ENCODE measurements at places on chromosomes 1 and 21.
A peak's percentile ranks its signal among the peaks of the same experiment; 100 is the strongest.

GRCh38 chr21:46504666-46505065 is 46.0 kb downstream of the DIP2A start:
- no peak for DNase-seq

- no peak for DNase-seq
Observed at GRCh38 chr1:211378844-211379243, 52.2 kb downstream of the TRAF5 start.

GRCh38 chr1:61140778-61141177 is 58.4 kb downstream of the NFIA start:
- no peak for DNase-seq

GRCh38 chr1:217181756-217182155 is 449.1 kb downstream of the GPATCH2 start:
- DNase-seq, result no peak

DNA sequence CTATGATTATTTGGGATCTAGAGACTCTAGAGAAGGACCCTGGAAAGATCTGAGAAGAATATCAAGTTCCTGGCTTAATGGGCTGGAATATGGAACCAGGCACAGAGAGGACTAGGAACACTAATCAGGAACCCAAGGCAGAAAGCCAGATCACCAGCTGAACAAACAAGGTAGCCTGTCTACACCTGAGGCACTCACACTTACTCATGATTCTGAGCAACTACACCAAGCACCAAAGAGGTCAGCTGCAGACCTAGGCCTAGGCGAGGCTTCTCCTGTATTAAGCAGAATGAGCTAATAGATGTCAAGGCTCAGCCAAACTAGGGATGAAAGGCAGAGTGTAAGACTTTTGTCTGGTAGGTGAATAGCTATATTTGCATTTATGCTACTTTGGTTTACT is 368.1 kb downstream of the LTN1 start:
- no peak for DNase-seq

DNA sequence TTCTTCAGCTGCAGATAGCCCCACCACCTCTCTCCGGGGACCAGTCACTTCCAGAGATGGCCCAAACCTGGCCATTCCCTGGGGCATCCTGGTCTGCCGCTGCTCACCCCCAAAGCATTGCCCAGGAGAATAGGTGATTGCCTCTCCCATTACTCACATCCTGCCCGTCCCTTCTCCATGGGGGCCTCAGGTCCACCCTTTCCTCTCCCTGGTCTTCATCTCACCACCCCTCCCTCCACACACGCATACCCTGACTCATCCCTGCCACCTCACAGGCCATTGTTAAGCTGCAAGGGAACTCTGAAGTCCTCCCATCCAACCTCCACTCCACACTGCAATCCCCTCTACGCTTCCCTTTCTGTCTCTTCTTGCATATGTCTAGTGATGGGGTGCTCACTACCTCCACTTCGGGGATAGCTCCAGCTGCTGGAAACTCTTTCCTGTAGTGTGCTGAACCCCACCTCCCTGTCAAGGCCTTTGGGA is at the start of gene PLEKHG5:
Gene PLEKHG5 (minus strand): TSS at position 188 of the 483 bp plus-strand sequence. CDS start 14,096 bp downstream, outside the sequence.
- no peak for DNase-seq

DNA sequence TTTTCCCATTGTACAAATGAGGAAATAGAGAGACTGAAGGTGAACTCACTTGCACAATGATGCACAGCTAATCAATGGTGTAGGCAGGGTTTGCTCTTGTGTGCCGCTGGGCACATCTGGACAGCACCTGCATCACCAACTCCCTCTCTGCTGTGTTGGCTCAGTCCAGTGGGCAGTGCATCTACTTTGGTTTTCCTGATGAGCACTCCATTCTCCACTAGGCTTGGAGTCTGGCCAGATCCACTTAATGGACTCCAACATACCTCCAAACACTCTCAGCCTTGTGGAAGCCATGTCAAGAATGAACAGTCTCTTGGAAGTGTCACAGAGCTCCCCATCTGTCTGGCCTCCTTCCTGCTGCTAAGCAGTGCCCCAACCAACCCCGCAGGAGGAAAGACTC is 152.2 kb downstream of the HIVEP3 start:
- no peak for DNase-seq

DNA sequence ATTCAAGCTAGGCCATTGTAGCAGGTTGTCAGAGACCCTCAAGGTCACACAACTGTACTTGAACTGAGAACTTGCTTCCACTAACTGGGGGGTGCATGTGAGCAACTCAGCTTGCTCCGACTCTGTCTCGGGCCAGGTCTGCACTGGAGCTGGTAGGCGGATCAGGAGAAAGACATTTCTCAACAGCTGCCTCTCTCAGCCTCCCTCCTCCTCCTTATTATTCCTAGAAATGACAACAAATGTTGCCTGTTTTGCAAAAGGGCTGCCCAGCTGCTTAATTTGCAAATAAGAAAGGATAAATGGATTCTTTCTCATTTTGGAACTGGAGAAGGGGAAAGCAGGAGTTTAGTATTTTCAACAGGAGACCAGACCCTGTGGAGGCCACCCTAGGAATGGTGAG is 140.5 kb downstream of the RHOU start:
- DNase-seq, result no peak

DNA sequence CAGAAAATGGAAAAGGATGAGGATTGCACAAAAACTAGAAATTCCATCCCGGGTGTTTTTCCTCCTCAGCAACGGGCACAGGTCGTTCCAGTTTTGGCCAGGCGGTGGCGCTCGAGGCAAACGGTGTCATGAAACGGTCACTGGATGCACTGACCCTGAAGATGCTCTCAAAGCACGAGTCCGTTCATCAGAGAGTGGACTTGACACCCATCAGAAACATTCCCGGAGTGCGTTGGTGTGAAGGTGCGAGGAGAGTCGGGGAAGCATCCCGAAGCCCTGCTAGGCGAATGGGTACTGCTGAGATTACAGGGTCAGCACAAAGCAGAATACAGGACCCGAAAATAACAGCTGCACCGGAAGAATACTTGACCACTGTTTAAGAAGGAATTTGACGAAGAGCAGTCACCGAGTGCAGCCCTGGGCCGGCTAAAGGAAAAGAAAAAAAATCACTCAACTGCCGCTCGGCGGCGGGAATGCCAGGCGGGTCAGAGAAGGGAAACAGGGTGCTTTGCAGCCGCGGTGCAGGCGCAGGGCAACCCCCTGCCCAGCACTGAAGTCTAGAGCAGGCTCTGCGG is 71.7 kb upstream of the ETS2 start:
- peak; percentile 60 for DNase-seq

DNA sequence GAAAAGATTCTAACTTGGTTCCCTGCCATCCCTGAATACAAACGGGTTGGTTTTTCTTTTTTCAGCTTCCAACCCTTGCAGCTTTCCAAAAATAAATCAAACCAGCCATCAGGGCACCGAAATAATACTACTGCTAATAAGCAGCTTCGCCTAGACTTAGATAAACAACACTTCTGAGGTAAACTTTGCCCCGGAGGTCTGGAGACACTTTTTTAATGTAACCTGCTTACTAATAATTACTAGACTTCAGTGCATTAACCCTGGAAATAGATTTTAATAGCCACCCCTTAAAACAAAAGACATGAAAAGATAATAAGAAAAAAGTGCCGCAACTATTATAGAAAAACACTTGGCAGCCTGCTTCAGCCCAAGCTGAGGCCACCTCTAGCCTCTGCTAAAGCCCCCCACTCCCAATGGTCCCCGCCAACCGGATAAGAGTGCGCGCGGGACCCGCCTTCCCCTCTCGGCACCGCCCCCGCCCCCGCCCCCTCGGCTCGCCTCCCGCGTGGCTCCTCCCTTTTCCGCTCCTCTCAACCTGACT is 405 bp upstream of the GADD45A start:
- DNase-seq, result no peak

GRCh38 chr1:185490924-185491323 is 173.9 kb upstream of the IVNS1ABP start:
- no peak for DNase-seq

GRCh38 chr1:108814343-108815125 is 42.4 kb downstream of the AKNAD1 start:
- DNase-seq, result no peak

GRCh38 chr1:154221278-154222001 is 685 bp downstream of the UBAP2L start:
- peak; percentile 41 for DNase-seq

DNA sequence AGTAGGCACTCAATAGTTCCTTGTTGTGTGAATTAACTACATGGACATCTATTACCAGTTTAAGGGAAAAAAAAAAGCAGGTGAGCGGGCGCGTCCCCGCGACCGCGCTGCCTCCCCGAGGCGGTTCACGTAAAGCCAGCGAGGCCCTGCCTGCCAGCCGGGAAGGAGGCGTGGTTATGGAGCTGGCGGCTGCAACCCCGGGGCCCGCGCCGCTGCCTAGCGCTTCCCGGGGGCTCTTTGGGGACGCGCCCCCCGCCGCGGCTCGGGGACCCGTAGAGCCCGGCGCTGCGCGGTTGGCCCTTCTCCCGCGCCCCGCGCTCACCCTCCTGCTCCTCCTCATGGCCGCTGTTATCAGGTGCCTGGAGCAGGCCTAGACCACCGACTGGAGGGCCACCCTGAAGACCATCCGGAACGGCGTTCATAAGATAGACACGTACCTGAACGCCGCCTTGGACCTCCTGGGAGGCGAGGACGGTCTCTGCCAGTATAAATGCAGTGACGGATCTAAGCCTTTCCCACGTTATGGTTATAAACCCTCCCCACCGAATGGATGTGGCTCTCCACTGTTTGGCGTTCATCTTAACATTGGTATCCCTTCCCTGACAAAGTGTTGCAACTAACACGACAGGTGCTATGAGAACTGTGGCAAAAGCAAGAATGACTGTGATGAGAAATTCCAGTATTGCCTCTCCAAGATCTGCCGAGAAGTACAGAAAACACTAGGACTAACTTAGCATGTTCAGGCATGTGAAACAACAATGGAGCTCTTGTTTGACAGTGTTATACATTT is 2.6 kb upstream of the CC2D1B start:
- DNase-seq, result no peak

DNA sequence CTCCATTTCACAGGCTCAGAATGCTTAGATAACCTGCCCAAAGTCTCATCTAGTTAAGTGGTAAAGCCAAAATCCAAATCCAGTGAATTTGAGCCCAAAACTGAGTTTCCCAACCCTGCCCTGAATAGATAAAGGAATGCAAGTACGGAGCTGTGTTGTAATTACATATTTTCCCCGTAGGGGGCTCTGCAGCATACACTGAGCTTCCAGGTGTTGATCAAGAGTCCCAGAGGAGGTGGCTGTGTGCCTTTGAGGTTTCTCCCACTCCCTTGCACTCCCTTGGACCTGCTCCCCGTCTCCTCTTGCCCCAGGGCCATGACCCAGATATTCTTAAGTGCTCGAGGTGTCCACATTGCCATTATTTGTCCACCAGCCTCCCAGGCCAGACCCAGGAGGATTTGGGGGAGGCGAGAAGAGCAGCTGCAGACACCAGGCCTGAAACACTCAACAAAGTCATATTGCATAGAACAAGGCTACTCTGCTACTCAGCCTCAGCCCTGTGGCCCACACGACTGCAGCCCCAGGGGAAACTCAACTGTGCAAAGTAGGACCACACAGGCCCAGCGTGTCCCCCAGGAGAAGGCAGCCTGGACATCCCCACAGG is 18.4 kb upstream of the LY9 start:
- DNase-seq, result no peak

- DNase-seq, result no peak
Observed at GRCh38 chr1:197986817-197987216, 69.6 kb downstream of the LHX9 start.

- no peak for DNase-seq
Observed at GRCh38 chr1:47226839-47227215, 5.2 kb downstream of the TAL1 start.
